ENCODE measurements at places on chromosomes 1 and 21.

- no peak overlapping the region for H3K27ac ChIP-seq
- H3K4me1 ChIP-seq: peaks cover 2% of the 10 kb centered on the region
- H3K4me3 ChIP-seq: no peak overlapping the region
- peaks cover 74% of the 10 kb centered on the region for H3K27me3 ChIP-seq
- DNase-seq: no peak
- H3K36me3 ChIP-seq: no peaks in the 10 kb centered on the region
Measured at GRCh38 chr1:85315789-85316188, 39.4 kb upstream of the BCL10 start.

DNA sequence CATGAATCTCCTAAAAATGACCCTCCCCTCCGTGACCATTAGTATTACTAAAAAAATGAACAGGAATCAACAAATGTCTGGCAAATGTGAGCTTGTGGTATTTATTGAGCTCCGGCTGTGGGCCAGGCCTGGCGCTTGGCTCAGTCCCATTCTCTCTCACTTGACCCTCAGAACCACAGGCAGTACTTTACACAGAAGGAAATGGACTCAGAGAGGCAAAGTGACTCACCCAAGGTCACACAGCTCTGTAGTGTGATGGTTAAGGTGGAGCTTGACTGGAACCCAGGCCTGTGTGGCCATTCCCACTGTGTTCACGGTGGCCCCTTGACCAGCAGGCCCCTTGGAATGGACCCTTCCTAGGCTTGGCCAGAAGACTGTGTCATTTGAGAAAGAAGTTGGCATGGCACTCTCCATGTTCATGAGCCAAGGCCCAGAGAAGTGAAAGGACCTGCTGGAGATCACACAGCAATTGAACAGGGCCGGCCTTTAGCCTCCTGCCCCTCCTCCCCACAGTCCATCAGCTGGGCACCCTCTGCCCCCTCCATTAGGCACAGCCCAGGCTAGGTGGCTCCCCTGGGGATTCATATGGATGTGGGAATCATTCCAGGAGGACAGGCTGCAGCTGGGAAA, 32.1 kb downstream of the FAM151A start:
- peaks cover 6% of the 10 kb centered on the region for H3K4me1 ChIP-seq
- H3K27ac ChIP-seq: no peak overlapping the region
- H3K36me3 ChIP-seq: no peaks in the 10 kb centered on the region
- no peaks in the 10 kb centered on the region for H3K27me3 ChIP-seq
- H3K4me3 ChIP-seq: no peak overlapping the region

DNA sequence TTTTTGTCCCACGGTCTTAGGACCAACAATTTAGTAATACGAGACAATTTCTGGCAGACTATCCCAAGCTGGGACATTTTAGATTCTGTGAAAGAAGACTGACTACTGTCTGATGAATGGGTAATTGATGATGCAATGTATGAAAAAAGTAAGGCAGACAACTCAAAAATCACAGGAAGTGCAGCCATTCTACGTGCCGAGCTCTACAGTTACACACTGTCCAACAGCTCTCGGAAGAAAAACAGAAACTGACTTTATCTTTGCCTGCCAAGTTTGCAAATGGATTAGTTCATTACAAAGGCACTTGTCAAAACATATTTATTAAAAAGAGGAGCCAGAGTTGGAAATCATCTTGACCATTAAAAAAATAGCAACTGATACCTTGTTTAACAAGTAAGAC, 31.3 kb downstream of the ZBTB8B start:
- no peaks in the 10 kb centered on the region for H3K36me3 ChIP-seq
- H3K27me3 ChIP-seq: peaks cover 35% of the 10 kb centered on the region
- H3K27ac ChIP-seq: no peak overlapping the region
- DNase-seq: no peak
- H3K4me3 ChIP-seq: no peak overlapping the region
- H3K4me1 ChIP-seq: peaks cover 2% of the 10 kb centered on the region

DNA sequence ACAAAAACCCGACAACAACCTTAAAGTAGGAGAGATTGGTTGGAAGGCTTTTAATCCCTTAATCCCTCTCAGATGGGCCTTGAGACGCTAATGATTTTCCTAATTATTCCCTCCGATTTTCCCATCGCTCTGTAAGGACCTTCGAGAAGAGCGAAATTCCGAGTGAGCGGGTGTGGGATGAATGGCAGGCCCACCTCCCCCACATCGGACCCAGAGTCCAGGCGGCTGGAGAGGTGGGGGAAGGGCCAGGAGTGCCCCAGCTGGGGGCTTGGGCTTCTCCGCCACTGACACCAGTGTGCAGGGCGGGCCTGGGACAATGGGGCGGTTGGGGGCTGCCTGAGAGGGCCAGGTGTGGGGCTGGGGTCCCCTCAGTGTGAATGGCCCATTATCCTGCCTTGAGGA, 23.4 kb downstream of the RHBG start:
- DNase-seq: no peak
- peaks cover 60% of the 10 kb centered on the region for H3K27me3 ChIP-seq
- H3K4me3 ChIP-seq: no peak overlapping the region
- H3K36me3 ChIP-seq: no peaks in the 10 kb centered on the region
- H3K4me1 ChIP-seq: no peaks in the 10 kb centered on the region
- H3K27ac ChIP-seq: no peak overlapping the region

DNA sequence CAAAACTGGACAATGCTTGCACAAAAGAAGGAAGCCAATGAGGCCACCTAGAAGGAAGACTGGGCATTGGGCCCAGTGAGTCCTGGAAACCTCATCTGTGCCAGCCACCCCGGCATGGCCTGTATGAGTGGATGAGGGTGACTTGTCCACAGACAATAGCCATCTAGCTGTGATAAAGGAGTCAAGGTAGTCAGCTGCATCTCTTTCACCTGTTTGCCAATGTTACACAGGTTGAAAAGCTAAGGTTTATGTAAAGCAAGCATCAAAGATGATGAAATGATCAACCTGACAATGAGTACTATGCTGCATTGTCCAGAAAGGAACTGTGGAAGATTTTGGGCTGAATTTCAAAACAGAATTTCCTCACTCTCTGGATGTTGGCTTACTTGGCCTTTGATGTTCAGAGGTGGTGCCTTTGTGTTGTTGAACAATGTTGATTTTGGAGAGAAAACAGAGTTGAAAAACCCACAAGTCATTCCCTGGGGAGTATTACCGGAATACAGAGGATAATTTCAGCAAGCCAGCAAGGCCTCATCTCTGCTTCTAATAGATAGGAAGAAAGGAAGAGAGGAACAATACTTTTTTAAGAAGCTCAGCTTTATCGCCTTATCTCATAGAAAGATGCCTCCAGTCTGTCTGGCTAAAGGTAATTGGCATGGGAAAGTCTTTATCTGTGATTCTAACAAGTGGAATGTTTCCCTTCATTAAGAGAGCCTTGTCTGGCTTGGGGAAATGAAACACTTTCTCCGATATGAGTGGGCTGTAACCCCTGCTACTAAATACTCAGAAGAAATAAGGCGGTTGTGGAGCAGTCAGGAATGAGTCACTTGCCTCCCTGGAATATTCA, 11.4 kb upstream of the SELE start:
- no peak overlapping the region for H3K27ac ChIP-seq
- H3K4me1 ChIP-seq: no peaks in the 10 kb centered on the region
- peaks cover 3% of the 10 kb centered on the region for H3K36me3 ChIP-seq
- no peak overlapping the region for H3K4me3 ChIP-seq

- no peaks in the 10 kb centered on the region for H3K27me3 ChIP-seq
- H3K4me3 ChIP-seq: no peak overlapping the region
- peaks cover 55% of the 10 kb centered on the region for H3K36me3 ChIP-seq
- no peaks in the 10 kb centered on the region for H3K4me1 ChIP-seq
Measured at GRCh38 chr1:16998589-16998988, 13.1 kb downstream of the ATP13A2 start.

- peak overlapping the region; percentile 49 for H3K27ac ChIP-seq
- peaks cover 56% of the 10 kb centered on the region for H3K4me1 ChIP-seq
- H3K36me3 ChIP-seq: peaks cover 51% of the 10 kb centered on the region
- no peak for DNase-seq
- no peaks in the 10 kb centered on the region for H3K27me3 ChIP-seq
Measured at GRCh38 chr1:9699361-9699760, 47.8 kb downstream of the PIK3CD start.

DNA sequence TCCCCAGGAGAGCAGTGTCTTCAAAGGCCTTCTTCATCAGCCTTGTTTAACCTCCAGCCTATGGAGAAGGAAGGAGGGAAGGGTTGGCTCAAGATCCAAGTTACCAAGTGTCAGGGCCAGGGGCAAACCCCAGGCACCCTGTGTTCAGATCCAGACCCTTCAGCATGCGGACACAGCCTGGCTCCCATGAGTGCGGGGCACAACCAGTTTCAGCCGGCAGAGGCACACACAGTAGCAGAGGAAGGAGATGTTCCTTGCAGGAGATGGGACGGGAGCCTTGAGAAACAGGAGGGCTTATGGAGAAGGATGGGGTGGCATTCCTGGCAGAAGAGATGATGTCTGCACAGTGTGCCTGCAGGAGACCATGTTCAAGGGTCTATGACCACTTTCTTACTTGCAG, 161.7 kb upstream of the EDN2 start:
- peaks cover 11% of the 10 kb centered on the region for H3K36me3 ChIP-seq
- no peak overlapping the region for H3K4me3 ChIP-seq
- no peak overlapping the region for H3K27ac ChIP-seq
- no peaks in the 10 kb centered on the region for H3K27me3 ChIP-seq
- peaks cover 29% of the 10 kb centered on the region for H3K4me1 ChIP-seq

DNA sequence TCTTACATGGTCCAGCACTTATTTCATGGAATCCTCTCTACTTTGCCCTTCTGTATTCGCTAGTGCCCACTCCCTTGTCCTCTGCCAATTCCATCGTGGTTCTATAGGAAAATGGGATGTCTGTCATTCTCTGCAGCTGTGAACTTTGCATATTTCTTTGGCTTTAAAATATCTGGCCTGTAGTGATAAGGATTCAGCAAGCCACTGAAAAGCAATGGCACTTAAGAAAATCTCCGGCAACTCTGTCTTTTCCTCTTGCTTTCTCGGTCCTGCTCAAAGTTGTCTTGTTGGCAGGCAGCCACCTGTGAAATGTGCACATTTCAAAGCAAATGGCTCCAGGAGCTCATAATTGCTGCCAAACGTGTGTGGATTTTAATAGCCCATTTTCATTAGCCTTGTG, 91.8 kb downstream of the CHD1L start:
- H3K36me3 ChIP-seq: no peaks in the 10 kb centered on the region
- H3K4me3 ChIP-seq: no peak overlapping the region

DNA sequence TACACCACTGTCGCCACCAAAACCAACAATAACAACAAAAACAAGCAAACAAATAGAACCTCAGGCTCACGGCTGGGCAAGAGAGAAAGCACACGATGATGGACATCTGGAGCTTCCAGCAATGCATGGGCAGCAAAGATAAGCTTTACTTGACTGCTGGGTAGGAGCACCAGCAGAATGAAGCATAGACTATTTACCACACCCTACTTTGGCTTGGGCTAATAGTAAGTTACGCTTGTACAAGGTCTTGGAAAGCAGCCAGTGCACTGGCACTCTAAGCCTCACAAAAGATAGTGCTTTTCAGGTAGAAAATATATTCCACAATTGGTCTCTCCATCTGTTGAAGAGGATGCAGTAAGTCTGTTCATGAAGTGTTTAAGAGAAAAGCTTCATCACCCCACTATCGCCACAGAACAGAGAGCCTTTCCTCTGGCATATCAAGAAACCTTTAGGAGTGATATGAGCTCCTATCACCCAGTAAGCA, 13.6 kb downstream of the ADIPOR1 start:
- no peak overlapping the region for H3K4me3 ChIP-seq
- no peak for DNase-seq
- no peaks in the 10 kb centered on the region for H3K4me1 ChIP-seq
- no peak overlapping the region for H3K27ac ChIP-seq
- H3K27me3 ChIP-seq: no peaks in the 10 kb centered on the region
- H3K36me3 ChIP-seq: peaks cover 92% of the 10 kb centered on the region

- no peak overlapping the region for H3K27ac ChIP-seq
- no peaks in the 10 kb centered on the region for H3K36me3 ChIP-seq
- no peak for DNase-seq
Measured at GRCh38 chr1:28136922-28137613, 39.4 kb downstream of the PTAFR start.

GRCh38 chr1:26027716-26028489, 6.3 kb downstream of the EXTL1 start:
- DNase-seq: no peak
- H3K36me3 ChIP-seq: no peaks in the 10 kb centered on the region
- H3K4me3 ChIP-seq: no peak overlapping the region
- no peak overlapping the region for H3K27ac ChIP-seq

DNA sequence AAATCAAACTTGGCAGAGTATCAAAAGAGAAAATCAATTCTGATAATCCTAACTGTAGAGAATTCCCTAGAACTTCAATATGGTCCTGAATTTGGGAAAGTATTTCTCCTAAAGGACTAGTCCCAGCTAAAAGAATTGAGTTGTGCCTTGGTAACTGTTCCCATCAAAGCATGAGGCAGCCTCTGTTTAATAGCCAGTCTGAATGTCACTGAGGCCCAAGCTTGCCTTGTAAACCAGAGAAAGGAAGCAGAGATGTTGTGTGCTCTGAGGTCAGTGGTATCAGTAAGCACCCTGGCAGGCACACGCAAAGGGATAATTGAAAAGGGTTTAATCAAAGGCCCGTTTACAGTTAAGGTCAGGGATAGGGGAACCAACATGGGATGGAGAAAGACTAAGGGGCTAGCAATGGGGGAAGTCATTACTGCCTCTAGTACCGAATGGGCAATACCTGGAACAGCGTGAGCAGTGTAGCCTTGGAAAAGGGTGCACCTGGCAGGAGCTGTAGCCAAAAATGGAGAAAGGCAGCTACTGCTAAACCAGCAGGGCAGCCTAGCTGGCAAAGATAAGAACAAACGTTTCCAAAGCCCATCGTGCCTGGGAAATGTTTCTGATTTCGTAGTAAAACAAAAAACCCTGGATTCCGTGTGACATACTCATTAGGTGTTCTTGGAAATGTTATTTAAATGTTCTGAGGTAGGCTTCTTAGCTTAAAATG, 635.5 kb downstream of the PLPP3 start:
- H3K4me3 ChIP-seq: no peak overlapping the region
- no peaks in the 10 kb centered on the region for H3K4me1 ChIP-seq
- DNase-seq: no peak
- no peaks in the 10 kb centered on the region for H3K36me3 ChIP-seq
- H3K27ac ChIP-seq: no peak overlapping the region

DNA sequence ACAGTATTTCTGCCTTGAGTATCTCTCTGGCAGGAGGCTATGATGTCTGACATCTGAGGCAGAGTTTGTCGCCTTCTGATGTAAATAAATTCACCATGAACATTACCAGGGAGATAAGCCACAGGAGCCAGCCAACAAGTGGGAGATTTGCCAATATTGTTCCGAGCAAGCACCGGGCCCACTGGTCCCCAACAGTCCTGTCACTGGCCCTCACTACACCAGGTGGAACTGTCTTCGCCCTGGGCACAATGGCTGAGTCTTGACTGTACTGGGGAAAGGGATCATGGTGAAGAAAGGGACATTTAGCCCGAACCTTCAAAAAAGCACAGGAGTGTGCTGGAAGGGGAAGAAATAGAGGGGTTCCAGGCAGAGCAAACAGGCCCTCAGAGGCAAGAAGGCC, 57.4 kb downstream of the HMGB4 start:
- H3K4me1 ChIP-seq: no peaks in the 10 kb centered on the region
- H3K27ac ChIP-seq: no peak overlapping the region
- no peak overlapping the region for H3K4me3 ChIP-seq
- DNase-seq: no peak
- H3K36me3 ChIP-seq: no peaks in the 10 kb centered on the region

GRCh38 chr1:67559222-67559700, 125.7 kb upstream of the GADD45A start:
- no peak for DNase-seq
- no peaks in the 10 kb centered on the region for H3K36me3 ChIP-seq
- no peak overlapping the region for H3K27ac ChIP-seq
- H3K4me1 ChIP-seq: peaks cover 1% of the 10 kb centered on the region

Measured in effector memory CD8-positive, alpha-beta T cell (primary cell).